CD8-positive, alpha-beta memory T cell (primary cell): ENCODE measurements at places on chromosomes 7 and 10. TPM values are rescaled to one million over a fixed set of nuclear protein-coding genes. Genes with fewer than 3 reads are reported as not detected.

DNA sequence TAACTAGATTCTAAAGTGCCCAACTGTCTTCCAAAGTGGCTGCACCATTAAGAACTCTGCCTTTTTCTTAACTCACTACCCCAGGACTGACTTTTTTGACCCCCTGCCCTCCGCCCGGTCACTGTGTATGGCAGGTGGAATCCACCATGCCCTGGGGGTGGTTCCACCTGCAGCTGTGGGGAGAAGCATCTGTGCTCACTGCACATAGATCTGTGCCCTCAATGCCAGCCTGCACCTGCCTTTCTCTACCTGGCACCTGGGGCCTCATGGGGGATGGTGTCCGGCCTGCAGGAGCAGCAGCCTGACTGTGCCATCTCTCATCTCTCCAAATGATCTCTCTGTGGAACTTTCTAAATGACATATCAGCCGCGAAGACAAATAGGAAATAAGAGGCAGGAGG is 353.5 kb downstream of the PAXIP1 start:
- no peak for DNase-seq

- no peak for DNase-seq
Measured at GRCh38 chr10:58424176-58424575, 39.0 kb downstream of the TFAM start.

DNA sequence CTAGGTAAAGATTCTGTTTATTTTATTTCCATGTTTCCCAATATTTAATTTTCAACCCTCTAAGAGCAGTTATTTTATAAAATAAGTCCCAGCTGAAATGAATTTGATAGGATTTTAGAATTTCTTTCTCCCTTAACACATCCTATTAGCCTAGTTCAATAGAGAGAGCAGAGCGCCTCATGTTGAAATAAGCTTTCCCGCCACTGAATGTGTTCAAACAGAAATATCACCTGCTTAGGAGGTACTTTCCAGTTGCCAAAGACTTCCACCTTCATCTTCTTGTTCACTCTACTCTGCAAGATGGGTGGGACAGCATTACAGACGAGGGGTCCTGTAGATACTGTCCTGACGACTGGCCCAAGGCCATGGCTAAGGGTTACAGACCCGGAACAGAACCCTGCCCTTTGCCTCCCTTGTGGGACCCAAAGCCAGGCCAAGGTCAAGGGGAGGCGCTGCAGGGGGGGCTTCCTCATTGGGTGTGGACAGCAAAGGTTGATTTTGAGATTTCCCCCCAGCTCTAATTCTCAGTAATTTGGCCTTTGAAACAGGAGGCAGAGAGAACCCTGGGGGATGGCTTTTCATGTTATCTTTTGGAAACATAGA is 62.0 kb downstream of the PARP12 start:
- DNase-seq = no peak

DNA sequence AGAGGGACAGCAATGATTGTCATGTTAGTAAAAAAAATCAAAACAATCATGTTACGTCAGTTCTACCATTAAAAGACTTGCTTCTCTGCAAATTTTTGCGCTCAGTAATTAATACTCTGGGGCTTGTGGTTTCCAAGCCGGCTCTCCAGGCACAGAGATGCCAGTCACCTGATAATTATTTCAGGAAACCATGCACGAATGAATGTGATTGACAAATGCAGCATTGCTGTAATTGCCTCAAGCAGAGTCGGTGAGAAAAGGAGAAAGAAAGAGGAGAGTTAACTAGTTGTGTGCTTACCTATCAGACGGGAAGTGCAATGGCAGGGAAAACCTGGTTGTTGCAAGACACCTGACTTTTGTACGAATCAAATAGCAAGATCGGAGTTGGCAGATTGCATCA is 609.8 kb upstream of the MKI67 start:
- no peak for DNase-seq

DNA sequence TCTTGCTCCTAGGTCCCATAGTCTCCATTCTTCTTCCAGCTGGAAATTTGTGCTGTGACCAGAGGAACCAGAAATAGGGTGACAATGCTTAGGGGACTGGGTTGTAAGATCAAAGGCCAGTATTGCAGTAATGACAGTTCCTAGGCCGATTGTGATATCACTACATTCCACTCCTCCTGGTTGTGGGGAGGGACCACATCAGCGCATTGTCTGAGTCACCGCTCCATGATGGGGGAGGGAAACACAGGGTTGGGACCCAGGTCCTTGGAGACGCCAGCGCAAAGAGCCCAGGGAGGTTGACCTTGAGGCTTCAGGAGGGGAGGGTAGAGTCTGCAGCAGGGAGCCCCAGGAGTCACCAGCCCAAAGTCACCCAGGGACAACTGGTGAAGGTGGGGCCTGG is 20.8 kb upstream of the GGCT start:
- DNase-seq = no peak

DNA sequence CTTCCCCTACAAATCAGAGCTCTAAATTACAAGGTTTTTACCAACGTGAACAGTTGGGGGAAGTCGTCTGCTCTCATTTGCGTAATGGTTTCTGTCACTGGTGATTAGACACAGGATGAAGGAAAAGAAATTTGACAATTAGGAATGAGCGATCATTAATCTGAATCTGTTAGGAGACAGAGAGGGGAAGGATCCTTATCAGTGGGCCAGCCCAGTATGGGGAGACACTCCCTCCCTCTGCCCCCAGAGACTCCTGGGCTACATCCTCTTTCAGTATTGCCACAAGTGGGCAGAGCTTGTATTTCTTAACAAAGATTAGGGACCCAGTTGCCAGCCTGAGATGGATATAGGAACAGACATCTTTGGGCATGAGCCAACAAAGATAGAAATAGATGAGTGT is 15.5 kb downstream of the HIF1AN start:
- DNase-seq = no peak

- DNase-seq = no peak
Measured at GRCh38 chr7:94763268-94763667, 107.3 kb upstream of the SGCE start.

GRCh38 chr7:111091593-111092358 is 849 bp downstream of the LRRN3 start:
- no peak for DNase-seq

DNA sequence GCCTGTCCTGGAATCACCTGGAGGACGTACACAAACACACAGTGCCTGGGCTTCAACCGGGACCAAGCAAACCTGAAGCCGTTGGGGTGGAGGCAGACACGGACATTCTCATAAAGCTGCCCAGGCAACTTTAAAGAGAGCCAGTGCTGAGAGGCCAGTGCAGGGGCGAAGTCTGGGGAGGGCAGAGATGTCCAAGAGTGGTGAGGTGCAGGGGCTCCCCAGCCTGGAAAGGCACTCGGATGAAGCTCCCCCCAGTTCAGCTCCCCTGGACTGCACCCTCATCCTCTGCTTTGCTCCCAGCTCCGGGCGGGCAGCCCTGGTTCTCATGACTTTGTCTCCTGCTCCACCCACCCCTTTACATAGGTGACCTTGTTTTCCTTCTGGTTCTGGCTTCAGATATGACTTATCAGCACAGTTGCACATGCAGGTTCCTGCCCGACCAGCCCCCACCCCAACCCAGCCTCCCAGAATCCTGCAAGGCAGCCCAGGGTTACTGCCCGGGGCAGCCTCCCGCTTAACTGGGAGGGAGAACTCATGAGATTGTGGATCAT is 60.8 kb upstream of the EEPD1 start:
- DNase-seq = no peak

DNA sequence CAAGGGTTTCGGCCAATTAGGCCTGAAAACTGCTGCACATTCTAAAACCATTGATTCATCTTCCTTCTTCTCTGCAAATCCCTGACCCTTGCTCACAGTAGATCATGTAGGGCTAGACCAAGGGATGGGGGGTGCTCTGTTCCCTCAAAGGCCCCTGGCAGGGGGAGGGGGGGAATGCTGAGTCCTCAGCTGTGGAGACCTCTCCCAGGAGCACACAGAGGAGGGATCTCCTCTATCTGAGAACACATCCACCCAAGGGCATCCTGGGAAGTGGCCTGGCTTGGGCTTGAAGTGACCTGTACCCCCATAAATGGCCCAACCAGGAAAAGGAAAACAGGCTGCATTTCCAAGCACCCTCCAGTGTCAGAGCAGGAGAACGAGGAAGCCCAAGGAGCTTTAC is 1.0 kb upstream of the CDHR1 start:
- no peak for DNase-seq

- no peak for DNase-seq
Measured at GRCh38 chr7:73700069-73700423, 16.6 kb downstream of the BUD23 start.

- DNase-seq = no peak
Measured at GRCh38 chr7:124388751-124389150, 355.9 kb upstream of the TMEM229A start.

GRCh38 chr10:4806534-4806933 is 19.5 kb upstream of the AKR1E2 start:
- no peak for DNase-seq

DNA sequence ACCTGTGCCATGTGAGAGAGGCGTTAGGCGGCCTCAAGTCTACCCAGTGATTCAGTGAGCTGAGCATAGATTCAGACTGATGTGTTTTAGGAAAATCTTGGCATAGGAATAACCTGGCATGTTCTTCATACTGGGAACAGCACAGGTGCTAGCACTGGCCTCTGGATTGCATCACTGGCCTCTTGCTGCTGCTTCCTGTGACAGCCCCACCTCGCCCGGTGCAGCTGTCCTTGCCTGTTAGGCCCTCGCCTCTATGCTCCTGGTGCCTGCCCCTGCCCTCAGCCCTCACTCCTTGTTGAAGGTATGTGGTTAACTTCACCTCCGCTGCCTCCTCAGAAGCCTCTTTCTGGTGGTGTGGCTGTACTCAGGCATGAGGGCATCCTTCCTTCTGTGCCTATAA is 46.2 kb downstream of the BLNK start:
- no peak for DNase-seq

GRCh38 chr7:85289279-85289678 is 102.4 kb upstream of the SEMA3D start:
- no peak for DNase-seq

GRCh38 chr7:152571068-152571467 is 104.9 kb downstream of the XRCC2 start:
- no peak for DNase-seq

- DNase-seq = no peak
Measured at GRCh38 chr7:130288829-130289228, 4.1 kb upstream of the CPA4 start.

GRCh38 chr7:100171840-100172239 is 3.4 kb upstream of the GAL3ST4 start:
- peak; percentile 28 for DNase-seq

GRCh38 chr10:63156236-63156635 is 23.1 kb downstream of the NRBF2 start:
- DNase-seq = no peak

DNA sequence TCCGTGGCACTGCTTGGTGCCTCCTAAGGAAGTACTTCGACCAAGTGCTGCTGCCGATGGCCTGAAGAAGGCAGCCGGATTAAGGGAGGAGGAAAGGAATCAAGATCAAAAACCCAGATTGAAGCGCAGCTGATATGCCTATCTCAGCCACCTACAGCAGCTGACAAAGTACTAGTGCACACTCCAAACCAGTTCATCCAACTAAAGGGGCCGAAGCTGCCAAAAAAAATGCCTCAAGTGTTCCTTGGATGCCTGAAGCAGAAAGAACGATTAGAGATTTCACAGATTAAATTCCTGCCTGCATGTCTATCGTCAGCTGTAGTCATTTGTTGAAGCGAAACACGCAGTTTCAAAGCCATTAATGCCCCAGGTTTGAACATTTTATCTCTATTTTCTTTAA is 65.7 kb downstream of the TNRC18 start:
- DNase-seq = no peak

DNA sequence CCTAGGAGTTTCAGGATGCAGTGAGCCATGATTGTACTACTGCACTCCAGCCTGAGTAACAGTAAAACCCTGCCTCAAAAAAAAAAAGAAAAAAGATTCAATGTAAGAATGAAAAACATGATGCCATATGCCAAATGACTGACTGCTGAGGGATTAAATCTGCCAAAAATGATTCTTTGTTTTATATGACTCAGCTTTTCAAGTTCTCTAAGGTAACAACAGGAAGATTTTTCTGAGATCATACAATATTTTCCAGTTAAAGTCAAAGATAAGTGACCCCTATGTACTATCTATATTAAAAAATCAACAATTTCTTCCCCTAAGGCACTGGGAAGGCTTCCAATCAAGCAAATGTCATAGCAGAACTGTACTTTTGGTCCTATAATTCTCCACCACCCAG is 271.2 kb upstream of the IMMP2L start:
- no peak for DNase-seq

DNA sequence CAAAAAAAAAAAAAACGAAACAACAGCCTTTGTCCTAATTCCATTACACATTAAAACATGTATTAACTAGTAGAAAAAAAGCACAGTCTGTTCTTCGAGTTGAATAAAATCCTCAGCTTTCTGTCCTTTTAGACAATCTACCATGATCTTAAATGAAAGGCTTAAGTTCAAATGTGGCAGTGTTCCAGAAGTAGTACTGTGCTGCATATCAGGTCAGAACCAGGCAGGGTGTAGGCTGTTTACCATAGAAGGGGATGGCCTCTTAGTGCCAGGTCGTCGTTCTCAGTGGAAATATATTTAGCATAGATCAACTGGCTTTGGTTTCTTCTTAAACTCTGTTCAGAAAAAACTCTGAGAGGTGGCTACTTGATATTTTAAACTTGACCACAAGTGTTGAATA is 612.0 kb downstream of the CNTNAP2 start:
- no peak for DNase-seq

- DNase-seq = no peak
Measured at GRCh38 chr10:34609287-34609940, 205.7 kb downstream of the PARD3 start.

DNA sequence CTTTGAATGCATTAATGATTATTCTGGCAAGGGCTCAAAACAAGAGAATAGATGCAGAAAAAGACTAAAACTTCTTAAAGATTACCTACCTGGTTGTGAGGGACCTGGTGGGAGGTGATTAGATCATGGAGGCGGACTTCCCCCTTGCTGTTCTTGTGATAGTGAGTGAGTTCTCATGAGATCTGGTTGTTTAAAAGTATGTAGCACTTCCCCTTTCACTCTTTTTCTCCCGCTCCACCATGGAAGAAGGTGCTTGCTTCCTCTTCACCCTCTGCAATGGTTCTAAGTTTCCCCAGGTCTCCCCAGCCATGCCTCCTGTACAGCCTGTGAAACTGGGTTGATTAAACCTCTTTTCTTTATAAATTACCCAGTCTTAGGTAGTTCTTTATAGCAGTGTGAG is 226.6 kb downstream of the ARHGAP12 start:
- DNase-seq = no peak

GRCh38 chr7:150988230-150989226 is 2.3 kb upstream of the NOS3 start:
- peak; percentile 54 for DNase-seq

GRCh38 chr10:20877986-20878983 is 18.8 kb downstream of the NEBL start:
- DNase-seq = no peak

GRCh38 chr7:155003376-155004214 is 671 bp upstream of the PAXIP1 start:
- DNase-seq = peak; percentile 89

NPY4R gene
- total RNA-seq = not detected

VOPP1 gene
- total RNA-seq = 67.3 TPM

RBP4 gene
- total RNA-seq = not detected

CYP3A7 gene
- total RNA-seq = not detected

ARL3 gene
- total RNA-seq = 8.7 TPM

EPHB6 gene
- total RNA-seq = 6.0 TPM

HOXA5 gene
- total RNA-seq = not detected

NACAD gene
- total RNA-seq = 1.3 TPM

ANXA8 gene
- not detected for total RNA-seq

FGFR2 gene
- total RNA-seq = 0.13 TPM

SPRN gene
- total RNA-seq = not detected
